ENCODE measurements at places on chromosomes 7 and 10.

DNA sequence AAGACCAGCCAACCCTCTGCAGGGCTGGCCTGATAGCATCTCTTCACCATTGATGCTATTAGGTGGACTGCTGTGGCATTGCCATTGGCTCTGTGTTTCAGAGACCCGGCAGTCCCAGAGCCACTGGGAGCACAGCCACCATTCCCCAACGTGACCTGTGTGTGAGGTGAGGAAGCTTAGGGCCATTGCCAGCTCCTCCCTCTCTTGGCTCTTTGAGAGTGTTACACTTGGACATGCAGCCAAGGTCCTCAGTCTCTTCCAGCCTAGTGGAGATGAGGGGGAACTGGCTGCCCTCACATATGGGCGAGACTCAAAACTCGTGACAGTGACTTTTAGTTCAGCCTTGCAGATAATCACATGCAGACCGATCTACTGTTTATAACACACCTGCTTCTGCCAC lies 39.3 kb upstream of the HMX3 start:
- no peak for DNase-seq

DNA sequence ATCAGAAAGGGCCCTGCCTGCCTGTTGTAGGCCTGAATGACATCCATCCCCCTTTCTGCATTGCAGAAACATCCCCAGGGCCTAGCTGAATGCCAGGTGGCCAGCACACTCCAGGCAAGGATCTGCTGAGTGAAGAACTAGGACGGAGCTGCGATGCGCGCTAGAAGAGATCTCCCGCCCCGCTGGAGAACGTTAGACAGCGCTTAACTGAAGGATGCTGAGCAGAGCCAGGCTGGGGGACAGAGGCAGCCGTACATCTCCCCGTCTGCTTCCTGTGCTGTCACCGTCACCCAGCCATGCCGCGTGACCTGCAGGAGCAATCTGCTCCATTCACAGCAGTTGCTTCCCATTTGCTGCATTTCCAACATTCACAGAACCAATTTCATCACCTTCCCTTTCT lies 73.3 kb downstream of the FAM53B start:
- DNase-seq = no peak

GRCh38 chr10:28411648-28412047 lies 108.8 kb upstream of the MPP7 start:
- no peak for DNase-seq

DNA sequence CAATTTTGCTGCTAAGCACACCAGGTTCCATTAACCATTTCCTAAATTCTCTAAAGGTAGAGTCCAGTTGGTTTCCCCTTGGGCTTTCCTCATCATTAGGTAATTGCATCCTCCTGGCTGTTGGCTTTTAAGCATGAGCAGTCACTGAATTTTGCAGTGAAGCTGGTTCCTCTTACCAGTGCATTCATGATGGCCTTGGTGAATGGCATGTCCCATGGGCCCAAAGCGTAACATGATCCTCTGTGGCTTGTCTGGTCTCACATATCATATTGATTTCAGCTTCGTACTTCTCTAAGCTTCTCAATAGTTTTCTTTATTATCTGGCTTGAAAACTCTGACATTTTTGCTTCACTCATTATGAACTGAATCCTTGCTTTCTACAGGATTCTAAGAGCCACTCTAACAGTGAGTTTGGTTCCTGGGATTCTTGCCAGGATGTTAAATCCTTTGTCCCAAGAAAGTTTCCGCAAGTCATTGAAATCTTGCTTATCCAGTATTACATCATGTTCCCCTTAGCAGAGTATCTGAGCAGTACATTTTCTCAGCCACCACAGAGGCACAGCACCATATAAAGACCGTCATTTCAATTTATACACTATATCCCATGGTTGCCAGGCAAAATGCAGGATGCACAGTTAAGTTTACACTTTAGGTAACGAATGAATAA lies 134.2 kb downstream of the PTN start:
- DNase-seq = no peak

- no peak for DNase-seq
Observed at GRCh38 chr7:3282457-3282856, 18.6 kb upstream of the SDK1 start.

GRCh38 chr10:103584216-103585010 lies 90.9 kb downstream of the NEURL1 start:
- peak; percentile 55 for DNase-seq

DNA sequence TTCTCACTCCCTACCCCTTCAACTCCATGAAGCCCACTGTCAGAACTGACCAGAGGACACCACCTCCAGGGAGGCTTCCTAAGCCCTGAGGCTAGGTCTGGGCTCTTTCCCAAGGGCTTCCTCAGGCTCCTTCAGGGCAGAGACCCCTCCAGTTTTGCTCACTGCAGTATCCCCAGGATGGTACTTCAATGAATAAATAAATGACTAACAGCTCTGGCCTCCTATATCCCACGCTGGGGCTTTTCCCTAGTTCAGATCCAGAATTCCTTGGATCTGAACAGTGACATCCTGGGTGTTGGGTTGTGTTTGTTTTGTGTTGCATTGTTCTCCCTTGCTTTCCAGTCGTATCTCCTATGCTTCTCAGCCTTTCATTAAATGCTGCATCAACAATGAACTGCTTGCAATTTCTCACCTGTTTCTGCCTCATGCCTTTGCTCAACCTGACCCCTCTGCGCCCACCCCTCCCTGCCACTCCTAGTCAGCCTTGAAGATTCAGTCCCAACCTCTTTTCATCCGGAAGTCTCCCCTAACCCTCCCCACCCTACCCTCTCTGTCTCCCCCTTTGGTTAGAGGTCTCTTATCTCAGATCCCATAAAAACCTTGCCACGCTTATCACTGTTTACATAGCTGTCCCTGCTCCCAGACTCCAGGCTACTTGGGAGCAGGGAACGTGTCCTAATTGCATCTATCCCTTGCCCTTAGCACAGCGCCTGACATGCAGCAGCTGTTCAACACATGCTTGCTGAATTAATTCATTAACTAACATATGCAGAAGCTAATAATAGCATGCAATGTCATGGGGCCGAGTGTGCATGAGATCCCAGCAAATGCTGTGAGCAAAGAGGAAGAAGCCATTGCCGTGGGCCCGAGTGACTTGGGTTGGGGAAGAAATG lies 41.7 kb downstream of the PPP1R3C start:
- DNase-seq = peak; percentile 85

GRCh38 chr7:69677881-69678493 lies 79.7 kb downstream of the AUTS2 start:
- DNase-seq = no peak

DNA sequence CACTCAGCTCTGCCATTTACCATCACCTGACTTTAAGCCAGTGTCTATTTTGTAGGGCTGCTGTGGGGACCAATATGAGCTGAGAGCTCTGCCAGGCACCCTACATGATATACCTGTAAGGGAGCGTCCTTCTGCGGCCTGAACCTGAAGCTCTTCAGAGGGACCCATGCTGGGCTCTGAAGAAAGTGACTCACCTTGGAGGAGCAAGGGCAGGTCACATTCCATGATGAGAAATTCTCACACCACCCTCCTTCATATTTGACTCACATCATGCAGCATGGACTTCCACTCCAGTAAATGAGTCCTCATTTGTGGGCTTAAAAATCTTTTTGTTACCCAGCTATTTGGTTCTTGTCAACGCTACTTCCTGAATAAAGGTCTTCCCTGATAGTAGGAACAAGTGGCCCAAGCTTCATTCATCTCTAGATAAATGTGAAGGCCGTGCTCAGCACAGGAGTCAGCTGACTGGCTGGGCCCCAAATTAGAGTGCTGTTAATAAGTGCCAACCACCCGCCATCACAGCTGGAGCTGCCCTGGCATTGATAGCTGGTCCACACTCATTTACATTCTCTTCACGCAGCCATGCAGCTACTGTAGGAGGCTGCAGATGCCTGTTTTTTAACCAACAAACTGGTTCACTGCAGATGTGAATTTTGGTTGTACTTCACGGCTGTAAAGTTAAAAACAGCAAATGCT lies 78.4 kb downstream of the RNF216 start:
- no peak for DNase-seq

DNA sequence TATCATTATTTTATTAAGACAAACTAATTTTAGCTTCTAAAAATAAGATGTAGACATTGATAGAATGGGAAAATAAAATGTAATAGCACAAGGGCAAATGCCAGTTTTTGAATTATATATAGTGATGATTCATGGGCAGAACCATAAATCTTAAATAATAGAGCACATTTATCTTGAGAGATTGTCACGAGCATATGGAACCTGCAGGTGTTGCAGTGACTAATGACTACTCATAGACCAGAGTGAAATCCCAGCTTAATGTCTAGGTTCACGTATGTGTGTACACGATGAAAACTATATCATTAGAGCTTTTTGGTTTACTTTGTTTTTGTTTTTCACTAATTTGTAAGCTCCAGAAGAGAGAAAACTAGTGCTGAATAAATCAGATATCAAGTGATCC lies 150.2 kb upstream of the CACNA2D1 start:
- peak; percentile 16 for DNase-seq

GRCh38 chr7:123802249-123802648 lies 42.7 kb upstream of the HYAL4 start:
- no peak for DNase-seq

DNA sequence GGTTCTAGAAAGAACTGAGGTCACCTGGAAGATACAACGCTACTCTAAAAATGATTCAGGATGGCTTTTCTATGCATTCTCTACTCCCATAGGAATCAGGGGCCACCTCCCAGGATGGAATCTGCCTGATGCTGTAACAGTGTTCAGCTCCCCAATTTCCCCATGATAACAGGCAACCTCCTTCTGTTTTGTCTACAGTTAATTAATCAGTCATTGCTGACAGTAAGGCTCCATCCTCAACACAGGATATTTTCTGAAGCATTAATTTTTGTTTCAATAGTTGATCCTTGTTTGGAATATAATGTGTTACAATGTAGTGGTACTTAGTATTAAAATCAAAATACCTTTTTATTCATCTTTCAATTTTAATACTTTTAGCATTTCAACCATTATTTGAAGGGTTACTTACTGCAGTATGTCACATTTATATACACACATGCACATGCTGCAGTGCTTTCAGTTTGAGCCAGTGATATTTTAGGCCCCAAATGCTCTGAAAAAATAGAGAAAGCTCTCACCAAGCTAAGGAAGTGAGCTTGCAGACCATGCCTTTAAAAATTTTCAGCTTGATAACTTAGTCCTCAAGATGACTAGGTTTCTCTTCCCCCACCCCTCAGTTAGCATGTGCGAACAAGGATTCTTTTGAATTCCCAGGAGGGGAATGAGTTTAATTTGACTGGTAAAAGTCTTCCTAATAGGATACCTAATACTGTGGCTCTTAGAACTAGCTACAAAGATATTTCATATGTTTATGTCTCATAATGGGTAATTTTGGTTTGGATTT lies 592 bp upstream of the PIK3CG start:
- no peak for DNase-seq

DNA sequence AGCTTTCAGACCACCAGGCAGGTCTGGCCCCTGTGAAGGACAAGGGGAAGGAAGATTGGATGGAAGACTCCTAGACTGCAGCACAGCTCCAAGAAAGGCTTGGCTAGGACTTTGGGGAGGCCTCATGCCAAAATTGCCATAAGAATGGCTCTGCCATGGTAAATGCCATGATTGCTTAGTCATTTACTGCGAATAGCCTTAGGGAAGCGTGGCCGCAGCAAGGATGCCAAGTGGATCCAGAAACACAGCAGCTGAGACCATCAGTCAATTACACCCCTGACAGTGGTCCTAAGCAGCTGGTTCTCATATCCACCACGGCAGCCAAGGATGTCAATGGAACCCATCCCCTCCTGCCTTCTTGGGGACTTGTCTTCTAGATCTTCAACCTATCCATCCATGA lies 88.2 kb upstream of the AUTS2 start:
- no peak for DNase-seq

DNA sequence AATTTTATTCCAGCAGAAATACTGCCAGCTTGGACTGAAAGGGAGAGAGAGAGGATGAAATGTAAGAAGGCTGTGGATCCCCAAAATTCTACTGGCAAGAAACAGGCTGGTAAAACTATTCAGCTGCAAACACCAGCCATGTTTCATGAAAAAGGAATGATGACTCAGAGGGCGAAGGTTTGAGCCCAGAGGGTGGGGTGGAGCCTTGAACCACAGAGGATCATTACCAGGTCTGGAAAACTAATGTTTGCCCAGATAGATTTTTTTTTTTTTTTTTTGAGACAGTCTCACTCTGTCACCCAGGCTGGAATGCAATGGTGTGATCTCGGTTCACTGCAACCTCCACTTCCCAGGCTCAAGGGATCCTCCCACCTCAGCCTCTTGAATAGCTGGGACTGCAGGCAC lies 41.7 kb upstream of the NRF1 start:
- DNase-seq = peak; percentile 89

GRCh38 chr7:100827330-100828226 lies at the start of gene EPHB4:
EPHB4 (minus strand) TSS chr7:100827523; CDS start chr7:100827030, 493 bp downstream.
- peak; percentile 93 for DNase-seq

- DNase-seq = no peak
Observed at GRCh38 chr10:115092258-115092554, 959 bp upstream of the ATRNL1 start.

GRCh38 chr7:116984511-116984910 lies 31.2 kb downstream of the ST7 start:
- no peak for DNase-seq

DNA sequence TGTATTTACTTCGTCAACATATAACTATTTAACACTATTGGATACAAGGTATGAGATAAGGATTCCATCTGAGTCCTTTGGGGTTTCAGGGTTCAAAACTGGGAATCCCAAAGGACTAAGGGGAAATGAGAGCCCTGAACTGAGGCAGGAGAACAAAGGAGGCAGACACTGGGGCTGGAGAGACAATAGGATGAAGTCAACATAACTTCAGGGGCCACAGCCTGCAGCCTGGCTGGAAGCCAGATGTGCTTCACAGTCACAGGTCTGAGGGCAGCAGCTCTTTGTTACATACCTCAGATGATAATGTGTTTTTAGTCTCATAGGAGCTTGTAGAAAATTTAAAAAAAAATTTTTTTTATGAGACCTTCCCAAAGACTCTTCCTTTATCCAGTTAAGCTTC lies 73.3 kb downstream of the NRF1 start:
- DNase-seq = peak; percentile 22

GRCh38 chr7:50212666-50213621 lies 91.6 kb upstream of the IKZF1 start:
- no peak for DNase-seq

DNA sequence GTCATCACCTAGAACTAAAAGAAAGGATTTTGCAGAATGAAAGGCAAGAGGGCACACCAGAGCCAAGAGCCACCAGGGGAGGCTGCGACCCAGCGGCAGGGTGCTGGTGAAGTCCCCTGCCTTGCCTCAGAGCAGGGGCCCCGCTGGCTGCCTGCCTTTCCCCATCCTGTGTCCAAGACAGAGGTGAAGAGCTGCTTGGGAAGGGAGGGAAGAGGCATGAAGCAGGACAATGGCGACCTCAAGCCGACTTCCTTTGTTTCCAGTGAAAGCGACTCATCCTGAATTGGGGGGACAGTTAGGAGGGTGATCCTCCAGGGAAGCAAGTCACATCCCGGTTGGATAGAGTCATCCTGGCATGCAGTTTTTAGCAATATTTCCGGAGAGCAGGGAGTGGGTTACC lies 255.5 kb upstream of the YAE1 start:
- DNase-seq = no peak
